ENCODE measurements at places on chromosomes 5 and 9.

- DNase-seq, result peak; percentile 37
Observed at GRCh38 chr9:126661521-126662251, 48.0 kb downstream of the LMX1B start.

- no peak for DNase-seq
Observed at GRCh38 chr9:136489731-136490130, 6.9 kb upstream of the SEC16A start.

DNA sequence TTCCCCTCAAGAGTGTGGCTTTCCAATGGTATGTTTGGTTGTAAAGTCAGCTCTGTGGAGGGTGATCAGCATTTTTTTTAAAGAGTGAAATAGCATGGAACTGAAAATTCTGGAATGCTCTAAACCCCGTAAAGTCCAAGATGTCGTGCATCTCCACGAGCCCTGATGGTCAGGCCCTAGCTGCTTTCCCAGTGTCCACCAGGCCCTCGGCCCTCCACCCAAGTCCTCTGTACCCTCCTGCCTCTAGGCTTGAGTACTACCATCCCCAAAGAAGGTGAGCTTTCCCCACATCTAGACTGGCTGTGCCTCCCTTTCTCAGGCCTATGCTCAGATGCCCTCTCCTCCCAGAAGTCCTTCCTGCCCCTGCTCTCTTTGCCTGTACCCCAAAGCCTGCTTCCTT lies 280.3 kb downstream of the GADD45G start:
- no peak for DNase-seq

- DNase-seq, result no peak
Observed at GRCh38 chr5:172733131-172733973, 37.6 kb downstream of the DUSP1 start.

DNA sequence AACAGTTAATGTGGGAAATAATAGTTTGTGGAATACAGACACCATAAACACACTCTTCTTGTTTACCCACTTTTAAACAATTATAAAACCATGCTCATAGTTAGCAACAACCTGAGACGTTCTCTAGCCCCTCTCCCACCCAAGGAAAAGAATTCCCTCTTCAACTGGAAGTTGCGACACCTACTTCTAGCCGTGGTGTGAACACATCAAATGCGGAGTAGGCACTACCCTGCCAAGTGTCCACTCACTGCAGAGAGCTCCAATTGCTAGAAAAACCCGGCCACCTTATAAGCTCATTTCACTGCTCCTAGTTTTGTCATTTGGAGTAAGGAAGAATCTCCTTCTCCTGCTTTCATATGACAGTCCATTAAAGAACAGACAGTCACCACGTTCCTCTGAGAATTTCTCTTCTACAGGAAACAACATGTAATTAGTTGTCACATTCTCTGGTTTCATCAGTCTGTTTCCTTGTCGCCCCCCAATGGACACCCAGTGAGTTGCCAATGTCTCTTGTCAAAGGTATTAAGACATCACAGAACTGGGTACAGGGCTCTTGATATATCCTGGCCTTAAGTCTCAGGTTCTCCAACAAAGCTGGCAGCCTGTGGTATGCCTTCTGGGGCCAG lies 47.3 kb downstream of the PRLR start:
- DNase-seq, result peak; percentile 71

- DNase-seq, result no peak
Observed at GRCh38 chr9:137467161-137467581, 8.0 kb upstream of the NSMF start.

DNA sequence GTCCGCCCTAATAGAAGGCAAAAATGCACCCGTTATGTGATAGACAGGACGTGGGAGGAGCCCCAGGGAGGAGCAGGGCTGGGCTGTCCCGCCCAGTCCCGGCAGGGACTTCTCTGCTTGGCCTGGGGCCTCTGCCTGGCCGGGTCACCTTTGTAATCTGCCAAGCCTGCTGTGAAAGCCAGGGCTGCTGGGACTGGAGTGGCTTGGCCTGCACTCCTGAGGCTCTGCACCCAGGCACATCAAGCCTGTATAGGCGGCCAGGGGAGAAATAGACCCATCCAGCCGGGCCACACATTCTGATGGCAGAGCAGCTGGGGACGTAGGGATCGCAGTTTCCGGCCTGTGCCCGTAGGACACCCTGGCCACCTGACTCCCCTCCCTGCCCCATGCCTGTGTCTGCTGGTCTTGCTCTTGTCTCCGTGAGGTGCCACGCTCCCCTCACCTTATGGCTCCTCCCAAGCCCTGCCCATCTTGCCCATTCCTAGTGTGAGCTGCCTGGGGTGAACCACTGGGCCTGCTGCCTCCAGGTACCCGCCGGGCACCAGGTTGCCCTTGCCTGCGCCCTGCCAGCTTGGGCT lies 28.1 kb downstream of the DYNC2I2 start:
- no peak for DNase-seq

DNA sequence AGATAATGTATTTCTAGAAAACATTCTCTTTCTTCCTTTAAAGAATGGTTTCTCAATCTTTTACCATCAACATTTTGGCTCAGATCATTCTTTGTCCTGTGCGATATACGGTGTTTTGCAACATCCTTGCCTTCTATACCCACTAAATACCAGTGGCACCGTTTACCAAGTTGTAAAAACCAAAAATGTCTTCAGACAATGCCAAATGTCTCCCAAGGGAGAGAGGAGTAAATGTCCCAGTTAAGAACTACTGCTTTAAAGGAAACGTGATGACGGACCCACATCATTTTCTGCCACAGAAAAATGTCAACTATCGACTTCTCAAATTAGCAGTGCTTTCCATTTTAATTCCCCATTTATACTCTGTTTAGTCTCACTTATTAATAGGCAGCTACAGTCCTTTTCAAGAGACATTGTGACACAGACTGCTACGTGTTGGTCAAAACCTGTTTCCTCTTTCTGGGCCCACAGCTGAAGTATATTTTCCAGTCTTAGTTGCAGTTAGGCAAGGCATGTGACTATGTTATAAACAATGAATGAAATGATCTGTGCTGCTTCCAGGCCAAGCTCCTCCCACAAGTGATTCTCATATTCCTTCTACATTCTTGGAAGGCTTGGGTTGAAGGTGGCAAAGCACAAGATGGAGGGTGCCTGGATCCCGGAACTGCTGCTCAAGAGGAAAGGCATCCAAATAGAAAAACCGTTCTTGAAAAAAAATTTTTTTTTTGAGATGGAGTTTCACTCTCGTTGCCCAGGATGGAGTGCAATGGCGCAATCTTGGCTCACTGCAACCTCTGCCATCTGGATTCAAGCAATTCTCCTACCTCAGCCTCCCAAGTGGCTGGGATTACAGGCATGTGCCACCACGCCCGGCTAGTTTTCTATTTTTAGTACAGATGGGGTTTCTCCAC lies 8.8 kb downstream of the PRXL2C start:
- no peak for DNase-seq

GRCh38 chr9:100011062-100011681 lies 87.6 kb downstream of the ERP44 start:
- peak; percentile 86 for DNase-seq

GRCh38 chr5:108503986-108504385 lies 122.1 kb upstream of the FBXL17 start:
- no peak for DNase-seq

GRCh38 chr5:72109625-72110024 lies 2.4 kb downstream of the MAP1B start:
- no peak for DNase-seq

GRCh38 chr5:10607666-10608073 lies 43.8 kb downstream of the ANKRD33B start:
- DNase-seq, result no peak

DNA sequence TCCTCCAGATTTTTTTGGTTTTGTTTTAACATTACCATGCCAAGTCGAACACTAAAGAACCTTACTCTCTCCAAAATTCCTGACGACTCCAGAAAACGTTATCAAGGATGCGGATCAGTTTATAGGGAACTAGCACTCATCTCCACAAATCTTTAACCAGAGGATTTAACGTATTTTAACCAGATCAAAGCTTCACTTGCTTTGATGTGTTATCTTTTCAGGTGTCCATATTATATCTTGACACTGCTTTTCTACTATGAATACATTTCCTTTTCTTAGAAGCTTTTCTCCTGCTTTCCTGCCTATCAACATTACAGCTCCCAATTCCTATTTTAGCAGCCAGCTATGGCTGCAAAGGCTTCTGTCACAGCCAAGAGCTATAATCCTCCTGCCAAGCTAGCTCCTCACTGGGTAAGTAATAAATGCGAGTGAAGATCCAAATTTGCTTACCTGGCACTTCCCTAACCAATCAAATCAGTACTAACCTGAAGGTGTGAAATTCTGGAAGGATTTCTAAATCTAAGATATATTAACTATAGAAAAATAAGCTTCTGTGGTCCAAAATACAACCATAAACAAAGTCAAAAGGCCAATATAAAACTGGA lies 60.2 kb downstream of the CDC14B start:
- DNase-seq, result no peak

GRCh38 chr9:3177146-3177761 lies 333.4 kb upstream of the PUM3 start:
- DNase-seq, result no peak

DNA sequence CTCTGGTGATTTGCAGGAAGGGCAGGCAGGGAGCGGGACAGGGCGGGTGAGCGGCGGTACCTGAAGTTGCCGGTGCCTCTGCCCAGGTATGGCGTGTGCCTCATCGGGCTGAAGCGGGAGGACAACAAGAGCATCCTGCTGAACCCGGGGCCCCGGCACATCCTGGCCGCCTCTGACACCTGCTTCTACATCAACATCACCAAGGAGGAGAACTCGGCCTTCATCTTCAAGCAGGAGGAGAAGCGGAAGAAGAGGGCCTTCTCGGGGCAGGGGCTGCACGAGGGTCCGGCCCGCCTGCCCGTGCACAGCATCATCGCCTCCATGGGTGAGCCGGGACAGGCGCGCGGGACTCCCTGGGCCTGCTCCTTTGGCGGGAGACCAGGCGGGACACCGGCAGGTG lies 68.8 kb downstream of the KCNT1 start:
- no peak for DNase-seq

DNA sequence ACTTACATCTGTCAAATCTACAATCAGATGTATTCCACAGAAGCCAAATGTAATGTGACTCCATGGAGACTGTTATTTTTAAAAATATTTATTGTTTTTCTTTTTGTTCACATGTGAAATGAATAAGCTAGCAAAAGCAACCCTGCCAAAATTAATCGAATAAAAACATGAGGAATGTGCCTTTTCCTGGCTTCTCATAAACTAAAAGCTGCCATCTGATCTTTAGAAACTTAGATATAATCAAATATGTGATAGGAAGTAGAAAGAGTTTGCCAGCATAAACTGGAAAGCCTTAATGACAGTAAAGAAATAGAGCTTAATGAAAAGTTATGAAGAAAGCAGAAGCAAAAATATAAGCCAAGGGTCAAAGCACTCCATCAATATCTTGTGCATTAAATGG lies 1724.7 kb upstream of the WWC1 start:
- DNase-seq, result no peak
